ENCODE measurements at places on chromosomes 11 and 22.

DNA sequence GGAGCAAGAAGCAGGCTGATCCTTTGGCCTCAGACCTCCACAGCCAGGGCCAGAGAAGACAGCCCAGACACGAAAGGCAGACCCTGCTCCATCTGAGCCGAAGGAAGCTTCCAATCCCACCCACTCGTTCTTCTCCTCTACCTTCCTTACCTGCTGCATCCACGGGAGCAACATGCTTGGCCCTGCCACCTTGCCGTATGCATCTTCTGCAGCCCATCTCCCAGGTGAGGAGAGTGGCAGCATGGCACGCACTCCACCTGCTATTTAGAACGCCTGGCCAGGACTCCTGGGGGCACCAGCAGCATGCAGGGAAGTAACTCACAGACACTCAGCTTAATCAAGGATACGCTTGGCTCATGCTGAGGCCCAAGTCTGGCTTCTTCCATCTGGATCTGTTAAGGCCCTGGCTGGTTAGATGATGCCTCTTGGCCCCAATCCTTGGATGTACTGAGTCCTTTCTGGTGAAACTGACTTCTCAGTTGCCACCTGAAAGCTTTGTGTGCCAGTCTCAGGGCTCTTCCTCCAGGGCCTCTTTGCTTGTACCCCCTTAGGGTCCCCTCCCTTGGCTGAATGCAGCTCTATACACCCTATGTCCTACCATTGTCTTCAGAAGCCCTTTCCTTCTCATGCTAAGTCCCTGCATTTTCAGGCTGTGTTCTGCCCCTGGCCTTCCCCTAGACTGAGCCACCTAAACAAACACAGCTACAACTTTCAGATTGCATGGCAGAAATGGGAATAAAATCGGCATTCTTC is 604.9 kb downstream of the BUD13 start:
- DNase-seq = no peak

DNA sequence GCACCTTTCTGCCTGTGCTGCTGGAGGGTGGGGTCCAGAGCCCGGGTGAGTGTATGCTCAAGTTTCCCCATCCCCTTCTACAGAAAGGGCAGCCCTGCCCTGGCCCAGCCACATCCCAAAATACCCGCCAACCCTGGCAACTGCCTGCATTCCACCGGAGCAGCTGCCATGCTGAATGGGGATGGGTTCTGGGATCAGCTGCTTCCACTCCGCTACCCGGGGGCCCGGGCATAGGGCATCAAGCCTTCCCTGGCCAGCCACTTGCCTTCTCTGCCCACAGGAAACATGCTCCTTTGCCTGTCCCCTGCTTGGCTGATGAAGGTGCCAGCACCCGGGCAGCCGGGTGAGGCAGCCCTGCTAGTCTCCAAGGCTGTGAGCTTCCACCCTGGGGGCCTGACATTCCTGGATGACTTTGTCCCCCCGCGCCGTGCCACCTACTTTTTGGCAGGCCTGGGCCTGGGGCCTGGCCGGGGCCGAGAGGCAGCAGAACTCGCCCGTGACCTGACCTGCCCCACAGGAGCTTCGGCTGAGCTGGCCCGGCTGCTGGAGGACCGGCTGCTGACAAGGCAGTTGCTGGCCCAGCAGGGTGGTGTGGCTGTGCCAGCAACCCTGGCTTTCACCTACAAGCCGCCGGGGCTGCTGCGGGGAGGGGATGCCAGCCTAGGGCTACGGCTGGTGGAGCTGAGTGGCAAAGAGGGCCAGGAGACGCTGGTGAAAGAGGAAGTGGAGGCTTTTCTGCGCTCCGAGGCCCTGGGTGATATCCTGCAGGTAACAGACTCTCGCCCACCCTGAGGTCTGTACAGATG is 3.2 kb downstream of the CARNS1 start:
- DNase-seq = no peak

GRCh38 chr11:110433393-110434333 is 3.9 kb downstream of the FDX1 start:
- DNase-seq = no peak

DNA sequence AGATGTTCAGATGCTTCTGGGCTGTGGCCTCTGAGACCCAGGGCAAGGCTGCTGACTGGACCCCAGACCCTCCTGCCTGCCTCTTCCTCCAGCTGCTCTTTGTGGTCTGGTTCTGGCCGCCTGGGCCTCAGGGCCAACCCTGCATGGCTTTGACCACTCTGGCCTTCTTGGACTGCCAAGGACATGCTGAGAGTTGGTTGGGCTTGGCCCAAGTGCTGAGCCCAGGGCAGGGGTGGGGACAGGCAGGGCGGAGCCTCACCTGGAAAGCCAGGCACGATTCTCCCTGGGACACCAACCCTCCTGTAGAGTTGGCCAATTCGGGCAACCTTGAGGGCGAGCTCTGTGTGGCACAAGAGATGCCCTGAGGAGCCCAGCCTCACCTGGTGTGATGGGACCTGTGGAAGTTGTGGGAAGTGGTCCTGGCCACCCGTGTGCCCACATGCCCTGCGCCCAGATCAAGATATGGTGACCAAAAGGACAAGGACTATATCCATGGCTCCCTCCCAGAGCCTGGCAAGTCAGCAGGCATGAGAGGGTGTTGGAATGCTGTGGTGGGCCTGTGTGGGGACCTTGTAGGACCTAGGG is 11.6 kb downstream of the TANGO2 start:
- no peak for DNase-seq

DNA sequence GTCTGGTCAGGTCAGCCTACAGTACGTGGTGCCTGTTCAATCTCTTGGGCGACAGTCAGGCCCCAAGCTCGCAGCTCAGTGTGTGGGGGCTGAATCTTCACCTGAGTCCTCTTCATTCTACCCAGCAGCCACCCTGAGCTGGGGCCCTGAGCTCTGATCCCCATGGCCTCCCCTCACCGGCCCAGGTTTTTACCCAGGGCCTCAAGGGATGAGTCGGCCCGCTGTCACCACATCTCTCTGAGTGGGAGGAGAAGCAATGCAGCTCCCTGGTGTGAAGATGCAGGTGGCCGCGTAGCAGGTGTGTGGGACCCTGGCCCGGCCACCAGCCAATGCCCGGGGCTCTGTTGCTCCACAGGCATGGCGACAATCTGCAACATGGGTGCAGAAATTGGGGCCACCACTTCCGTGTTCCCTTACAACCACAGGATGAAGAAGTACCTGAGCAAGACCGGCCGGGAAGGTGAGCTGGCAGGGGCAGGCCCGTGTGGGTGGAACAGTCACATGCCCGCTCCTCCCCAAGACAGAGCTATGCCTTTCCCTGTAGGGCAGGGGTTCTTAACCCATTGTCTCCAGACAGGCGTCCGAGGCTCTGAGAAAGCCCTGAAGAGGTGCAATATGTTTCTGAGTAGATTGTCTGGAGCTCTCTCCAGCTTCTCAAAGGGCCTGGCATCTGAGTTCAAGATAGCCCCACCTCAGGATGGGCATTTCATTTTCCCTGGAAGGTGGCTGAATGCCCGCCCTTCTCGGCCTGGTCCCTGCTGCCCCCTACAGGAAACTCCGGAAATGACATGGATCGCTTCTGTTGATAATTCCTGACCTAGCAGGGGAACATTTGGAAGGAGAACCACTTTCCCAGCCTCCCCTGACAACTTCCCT is 26.9 kb downstream of the POLR3H start:
- DNase-seq = no peak

DNA sequence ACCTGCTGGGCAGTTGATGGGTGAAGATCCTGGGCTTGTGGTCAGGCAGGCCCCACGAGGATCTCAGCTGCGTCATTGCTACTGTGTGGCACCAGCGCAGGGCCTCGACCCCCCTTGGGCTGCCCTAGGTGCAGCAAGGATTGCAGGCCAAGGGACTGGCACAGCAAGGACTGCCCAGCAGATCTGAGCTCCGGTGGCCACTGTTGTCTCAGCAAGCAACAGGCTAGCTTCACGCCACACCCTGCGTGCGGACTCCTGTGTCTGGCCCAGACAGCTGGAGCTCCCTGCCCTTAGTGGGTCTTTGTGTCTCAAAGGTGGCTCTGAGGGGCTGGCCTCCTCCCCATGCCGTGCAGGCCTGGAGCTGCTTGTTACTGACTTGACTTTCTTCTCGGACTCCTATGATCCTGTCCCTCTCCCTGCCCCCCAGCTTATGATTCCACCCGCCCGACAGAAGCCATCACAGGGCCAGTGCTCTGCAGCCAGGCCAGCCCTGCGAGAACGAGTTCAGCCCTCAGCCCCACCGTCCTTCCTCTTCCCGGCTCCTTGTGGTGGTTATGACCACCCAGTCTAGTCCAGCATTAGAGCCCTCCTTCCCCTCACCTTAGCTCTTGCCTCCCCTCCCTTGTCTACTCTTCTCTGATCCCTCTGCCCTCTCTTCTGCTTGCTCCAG is 295.6 kb downstream of the TBC1D22A start:
- DNase-seq = no peak

- no peak for DNase-seq
Measured at GRCh38 chr11:33514079-33514925, 186.3 kb downstream of the C11orf91 start.

DNA sequence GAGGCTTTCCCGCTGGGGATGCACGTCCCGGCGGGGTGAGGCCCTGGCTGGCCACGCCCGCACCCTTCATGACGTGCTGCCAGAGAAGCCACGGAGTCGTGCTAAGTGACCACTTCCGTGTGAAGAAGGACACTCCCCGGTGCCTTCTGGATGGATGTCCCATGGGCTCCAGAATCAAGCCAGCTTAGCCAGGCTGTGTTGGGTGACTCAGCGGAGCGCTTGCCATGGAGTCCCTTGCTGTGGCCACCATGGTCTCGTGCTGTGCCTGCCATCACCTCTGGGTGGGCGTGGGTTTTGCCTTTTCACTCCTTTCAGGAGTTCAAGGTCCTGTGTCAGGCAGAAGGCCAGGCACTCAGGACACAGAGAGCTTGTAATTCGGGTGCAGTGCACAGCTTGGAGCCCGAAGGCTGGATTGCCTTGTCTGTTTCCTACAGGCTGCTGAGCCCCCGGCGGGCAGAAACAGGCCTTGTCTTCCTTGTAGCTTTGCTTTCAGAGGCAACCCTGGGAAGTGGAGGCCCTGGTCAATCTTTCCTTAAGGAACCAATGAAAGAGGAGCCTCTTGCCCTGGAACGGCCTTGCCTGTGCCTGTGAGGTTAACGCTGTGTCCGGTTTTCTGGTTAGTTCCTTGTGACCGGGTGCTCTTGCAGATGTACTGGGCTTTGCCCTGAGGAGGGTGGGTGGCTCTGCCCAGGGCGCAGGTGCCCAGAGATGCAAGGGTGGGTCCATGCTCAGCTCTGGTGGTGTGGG is 268.6 kb downstream of the TBC1D22A start:
- no peak for DNase-seq

DNA sequence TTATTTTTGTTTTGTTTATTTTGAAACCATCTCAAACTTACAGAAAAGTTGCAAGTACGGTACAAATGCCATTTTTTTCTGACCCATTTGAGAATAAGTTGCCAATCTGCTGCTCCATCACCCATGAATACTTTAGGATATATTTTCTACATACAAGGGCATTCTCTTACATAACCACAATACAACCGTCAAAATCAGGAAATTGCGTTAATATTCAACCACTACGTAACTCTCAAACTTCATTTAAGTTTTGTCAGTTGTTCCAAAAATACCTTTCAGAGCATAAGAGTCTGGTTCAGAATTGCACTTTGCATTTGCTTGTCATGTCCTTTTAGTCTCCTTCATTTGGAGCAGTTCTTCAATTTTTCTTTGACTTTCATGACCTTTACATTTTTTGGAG is 194.3 kb upstream of the BDNF start:
- DNase-seq = no peak

GRCh38 chr11:5891216-5891800 is 1.7 kb upstream of the OR52E5 start:
- DNase-seq = no peak

- DNase-seq = no peak
Measured at GRCh38 chr11:24759742-24760141, 262.9 kb downstream of the LUZP2 start.

DNA sequence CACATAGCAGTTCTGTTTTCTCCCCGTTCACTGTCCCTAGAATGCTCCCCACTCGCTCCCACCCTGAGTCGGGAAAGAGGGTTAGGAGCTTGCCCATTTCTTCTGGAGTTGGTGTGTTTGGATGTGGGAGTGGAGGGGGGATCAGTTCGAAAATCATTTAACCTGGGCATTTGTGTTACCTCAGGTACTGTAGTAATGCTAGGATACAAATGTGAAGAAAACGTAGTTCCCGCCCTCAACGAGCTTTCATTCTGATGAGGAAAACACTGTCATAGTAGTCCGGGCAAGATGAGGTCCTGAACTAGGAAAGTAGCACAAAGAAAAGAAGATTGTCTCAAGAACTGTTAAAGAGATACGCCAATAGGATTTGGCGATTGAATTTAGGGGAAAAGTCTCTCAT is 539 bp downstream of the SDHD start:
- DNase-seq = no peak

DNA sequence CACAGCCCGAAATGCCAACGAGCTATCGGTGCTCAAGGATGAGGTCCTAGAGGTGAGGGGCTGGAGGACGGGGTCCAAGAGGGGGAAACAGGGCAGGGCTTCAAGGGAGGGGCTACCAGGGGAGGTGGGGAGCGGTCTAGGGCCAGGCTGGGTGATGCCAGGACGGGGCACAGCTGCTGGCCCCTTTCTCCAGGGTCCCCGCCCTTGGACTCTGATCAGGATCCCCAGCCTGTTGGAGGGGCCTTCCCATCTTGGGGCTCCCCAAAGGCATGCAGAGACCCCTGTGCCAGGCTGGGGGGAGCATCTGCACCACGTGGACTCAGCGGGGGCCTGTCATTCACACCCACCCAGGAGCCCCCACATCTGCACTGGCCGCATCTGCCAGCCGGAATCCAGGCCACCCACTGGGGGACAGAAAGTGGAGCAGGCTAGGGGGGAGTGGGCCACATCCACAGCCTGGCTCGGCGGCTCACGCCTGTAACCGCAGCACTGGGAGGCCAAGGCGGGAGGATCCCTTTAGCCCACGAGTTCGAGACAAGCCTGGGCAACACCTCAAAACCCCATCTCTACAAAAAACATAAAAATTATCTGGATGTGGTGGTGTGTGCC is 18.9 kb downstream of the EPS8L2 start:
- no peak for DNase-seq

- DNase-seq = no peak
Measured at GRCh38 chr11:130096823-130097222, 27.1 kb downstream of the APLP2 start.

GRCh38 chr11:45267052-45267451 is 19.1 kb downstream of the SYT13 start:
- DNase-seq = no peak

GRCh38 chr11:80844110-80844819 is 1403.4 kb upstream of the TENM4 start:
- DNase-seq = no peak

- DNase-seq = no peak
Measured at GRCh38 chr22:23548501-23549197, 31.4 kb downstream of the IGLL1 start.

Measured in NCI-H1048 (cell line).